ENCODE measurements at places on chromosomes 2 and 18.

DNA sequence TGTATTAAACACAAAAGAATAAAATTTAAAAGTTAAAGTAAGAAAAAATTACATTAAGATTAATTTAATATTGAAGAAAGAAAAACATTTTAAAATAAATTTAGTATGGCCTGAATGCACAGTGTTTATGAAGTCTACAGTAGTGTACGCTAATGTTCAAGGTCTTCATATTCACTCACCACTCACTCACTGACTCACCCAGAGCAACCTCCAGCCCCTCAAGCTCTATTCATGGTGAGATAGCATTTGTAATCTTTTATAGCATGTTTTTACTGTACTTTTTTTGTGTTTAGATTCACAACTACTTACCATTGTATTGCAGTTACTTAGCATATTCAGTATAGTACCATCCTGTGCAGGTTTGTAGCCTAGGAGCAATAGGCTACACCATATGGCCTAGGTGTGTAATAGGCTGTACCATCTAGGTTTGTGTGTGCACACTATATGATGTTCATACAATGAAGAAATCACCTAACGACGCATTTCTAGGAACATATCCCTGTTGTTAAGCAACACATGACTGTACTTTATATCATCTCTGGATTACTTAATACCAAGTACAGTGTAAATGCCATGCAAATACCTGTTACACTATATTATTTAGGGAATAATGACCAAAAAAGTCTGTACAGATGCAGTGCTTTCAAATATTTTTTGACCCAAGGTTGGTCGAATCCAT lies 144.0 kb upstream of the IL1R2 start:
- no peak for DNase-seq

DNA sequence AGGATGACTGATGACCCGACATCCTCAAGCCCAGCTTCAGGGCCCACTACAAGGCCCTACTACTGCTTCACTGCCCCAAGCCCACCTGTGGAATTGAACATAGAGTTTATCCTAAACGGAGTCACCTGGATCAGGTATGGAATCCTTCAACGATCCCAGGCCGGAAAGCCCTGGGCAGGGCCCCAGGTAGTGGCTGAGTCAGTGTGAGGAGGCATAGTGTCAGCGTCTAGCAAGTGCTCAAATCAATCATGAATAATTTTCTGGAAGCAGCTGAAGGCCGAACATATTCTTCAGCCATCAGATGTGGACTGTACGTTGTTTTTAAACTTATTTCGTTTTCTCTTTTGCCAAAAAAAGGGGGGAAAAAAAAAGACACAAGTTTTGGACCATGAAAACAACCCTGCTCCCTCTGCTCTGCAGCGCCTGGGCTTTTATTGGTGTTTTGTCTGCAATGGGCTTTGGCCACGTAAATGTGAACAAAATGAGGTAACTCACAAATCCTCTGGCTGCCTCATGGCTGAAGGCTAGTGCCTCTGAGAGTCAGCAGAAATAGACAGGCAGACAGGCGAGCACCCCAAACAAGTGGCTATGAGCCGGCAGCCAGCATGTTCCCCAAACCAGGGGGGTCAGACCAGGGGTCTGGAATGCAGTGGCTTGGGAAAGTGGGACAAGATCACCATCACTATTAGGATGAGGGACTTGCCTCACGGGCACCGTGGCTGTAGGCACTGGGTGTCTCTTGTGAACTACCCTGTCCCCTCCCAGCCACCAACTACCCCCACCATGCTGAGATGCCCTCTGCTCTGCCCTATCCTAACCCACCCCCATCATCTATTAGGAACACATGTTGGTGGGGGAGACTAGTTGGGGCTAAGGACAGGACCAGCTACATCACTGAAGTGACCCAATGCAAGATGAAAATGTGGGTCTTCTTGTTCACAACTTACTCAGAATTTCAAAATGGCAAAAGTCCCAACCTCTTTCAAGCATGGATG lies 51.4 kb downstream of the TTC32 start:
- DNase-seq = no peak

GRCh38 chr2:48601349-48601748 lies 16.3 kb upstream of the GTF2A1L start:
- no peak for DNase-seq

DNA sequence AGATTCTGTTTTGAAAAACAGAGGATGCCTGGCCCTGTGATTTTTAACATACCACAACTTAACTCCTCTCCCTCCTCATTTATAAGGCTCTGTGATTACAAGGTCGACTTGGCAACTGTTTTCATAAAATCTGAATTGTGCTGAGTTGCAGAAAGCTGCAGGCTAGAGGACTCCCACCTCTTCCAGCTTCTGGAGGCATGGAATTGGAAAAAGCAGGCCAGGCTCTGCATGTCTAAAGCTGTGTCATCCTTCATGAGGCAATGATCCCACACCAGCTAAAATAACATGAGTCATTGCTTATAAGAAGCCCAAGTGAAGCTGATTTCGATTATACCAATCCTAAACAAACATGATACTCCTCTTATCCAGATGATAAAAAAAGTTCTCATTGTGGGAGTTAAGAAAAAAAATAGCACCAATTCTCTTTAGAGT lies 11.7 kb downstream of the ARHGAP28 start:
- no peak for DNase-seq

GRCh38 chr2:239640676-239641578 lies 240.1 kb upstream of the HDAC4 start:
- DNase-seq = no peak

- DNase-seq = no peak
These were observed 51.7 kb downstream of the MYO5B start for GRCh38 chr18:50143294-50143693.

- DNase-seq = no peak
These were observed 20.3 kb downstream of the TBR1 start for GRCh38 chr2:161436411-161436810.

DNA sequence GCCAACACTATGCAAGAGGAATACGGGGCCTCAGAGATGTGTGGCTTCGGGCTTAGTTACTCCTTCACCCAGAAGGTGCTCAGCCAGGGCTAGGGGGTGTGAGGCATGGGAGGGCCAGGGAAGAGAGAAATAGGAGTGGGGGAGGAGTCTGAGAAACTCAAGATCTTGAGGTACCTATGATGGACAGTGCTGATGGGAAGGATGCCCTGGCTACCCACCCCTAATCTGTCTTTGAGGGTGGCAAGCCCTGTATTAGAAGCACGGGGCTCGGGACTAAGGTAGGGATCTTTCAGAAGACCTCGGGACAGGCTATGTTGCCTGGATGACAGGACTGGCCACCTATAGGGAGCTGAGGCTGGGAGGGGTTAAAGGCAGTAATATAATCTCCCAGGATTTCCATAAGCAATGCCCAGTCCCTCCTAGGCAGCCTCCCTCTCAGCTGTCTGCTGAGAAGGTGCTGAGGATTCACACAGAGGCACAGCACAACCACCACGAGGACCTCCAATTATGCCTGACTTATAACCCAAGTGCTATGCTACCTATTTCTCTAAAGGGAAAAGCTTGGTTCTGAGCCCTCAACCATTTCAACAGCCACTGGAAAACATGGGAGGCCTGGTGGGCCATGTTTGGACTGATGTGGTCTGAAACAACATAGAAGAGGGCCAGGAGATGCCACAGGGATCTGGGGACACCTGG lies 23.3 kb downstream of the MTHFD2 start:
- no peak for DNase-seq

GRCh38 chr2:63049211-63049969 lies 1.2 kb upstream of the OTX1 start:
- no peak for DNase-seq

DNA sequence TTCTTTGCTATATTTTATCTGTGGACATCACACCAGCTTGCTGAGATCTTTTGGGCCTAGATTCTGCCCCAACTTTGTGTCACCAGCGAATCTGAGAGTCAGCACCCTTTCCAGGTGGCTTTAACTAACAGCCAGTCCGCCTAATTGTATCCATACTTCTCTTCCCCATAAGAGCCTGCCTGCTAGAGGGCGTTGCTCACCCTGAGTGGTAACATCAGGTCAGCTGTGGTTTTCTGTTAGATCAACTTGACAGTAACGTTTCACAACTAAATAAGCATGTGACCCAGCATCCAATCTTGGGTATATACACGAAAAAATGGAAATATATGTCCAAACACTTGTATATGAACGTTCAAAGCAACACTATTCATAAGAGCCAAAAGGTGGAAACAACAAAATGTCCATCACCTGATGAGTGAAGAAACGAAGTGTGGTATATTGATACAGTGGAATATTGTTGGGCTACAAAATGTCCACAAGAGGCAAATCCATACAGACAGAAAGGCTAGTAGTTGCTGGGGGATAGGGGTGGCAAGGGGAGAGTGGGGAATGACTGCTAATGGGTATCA lies 24.9 kb downstream of the EFHD1 start:
- no peak for DNase-seq

DNA sequence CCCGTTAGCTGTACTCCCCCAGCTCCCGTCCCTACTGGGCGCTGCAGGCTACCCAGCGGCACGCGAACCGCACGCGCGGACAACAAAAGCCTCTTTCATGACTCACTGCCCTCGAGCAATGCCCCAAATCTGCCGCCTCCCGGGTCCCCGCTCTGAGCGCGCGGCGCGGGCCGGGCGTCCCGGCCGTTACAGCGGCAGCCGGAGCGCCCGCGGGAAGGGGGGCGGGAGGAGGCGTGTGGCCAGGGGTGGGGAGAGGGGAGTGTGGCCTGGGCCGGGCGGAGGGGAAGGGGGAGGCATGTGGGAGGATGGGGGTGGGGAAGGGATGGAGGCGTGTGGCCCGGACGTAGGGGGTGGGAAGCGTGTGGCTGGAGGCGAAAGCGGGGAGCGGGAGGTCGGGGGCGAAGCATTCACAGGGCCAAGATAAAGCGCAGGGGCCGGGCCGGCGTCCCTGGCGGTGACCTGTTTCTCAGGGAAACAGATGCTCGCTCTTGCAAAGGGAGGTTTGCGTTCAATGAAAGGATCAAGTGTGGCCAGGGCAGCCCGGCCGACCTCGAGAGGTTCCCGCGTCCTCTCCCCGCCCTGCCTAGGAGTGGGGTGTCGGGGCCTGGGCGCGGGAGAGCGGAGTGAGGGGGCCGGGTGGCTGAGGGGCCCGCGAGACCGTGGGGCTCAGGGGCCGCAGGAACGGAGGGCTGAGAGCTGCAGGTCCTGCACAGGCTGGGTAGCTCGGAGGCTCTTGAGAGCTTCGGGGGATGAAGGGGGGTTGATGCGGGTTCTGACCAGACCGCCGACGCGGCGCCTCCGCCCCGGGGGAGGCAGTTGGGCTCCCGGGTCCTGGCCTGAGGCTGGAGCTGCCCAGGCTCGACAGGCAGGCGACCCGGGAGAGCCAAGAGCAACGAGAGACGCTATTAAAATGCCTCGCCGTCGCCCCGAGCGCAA lies 3.5 kb upstream of the NEUROD1 start:
- no peak for DNase-seq

DNA sequence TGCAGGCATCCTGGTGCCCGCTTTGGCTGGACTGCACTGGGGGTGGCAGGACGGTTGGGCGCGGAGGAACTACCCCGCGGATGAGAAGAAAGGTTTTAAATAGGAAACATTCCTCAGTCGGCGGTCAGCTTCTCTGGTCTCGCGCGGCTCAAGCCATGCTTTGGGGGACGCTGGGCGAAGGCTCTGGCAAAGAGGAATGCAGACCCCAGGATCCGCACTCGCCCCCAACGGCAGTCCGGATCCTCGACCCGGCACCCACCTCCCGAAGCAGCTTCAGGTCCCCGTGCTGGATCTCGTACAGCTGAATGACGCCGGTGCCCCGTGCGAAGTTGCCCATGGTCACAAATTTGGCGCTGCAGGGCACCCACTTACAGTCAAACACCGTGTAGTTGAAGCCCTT lies 686 bp upstream of the PNO1 start:
- DNase-seq = no peak

DNA sequence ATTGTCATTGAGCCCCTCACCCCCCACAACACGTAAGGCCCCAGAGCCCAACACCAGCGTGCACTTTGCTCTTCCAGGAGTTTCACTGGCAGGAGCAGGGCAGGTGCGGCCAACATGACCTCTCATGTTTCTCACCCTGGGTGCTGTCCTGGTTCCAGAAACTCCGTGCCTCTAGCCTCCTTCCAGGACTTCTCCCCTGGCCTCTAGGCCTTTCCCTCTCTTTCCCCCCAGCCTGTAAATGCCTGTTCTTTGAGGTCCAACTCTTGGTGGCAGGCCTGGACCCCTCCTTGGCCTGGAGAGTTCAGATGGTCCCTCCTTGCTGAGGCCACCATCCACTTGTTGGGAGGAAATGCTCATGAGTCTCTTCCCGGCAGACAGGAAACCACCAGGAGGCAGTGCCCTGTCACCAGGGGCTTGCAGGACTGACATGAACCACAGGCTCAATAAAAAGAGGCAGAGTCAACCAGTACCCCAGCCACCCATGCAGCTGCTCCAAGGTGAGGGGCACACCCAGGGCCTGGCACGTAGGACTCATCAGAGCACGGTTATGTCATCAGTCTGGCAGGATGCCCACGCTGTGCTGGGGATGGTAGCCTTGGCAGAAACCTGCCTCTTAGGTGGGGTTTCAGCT lies 1.5 kb downstream of the MALL start:
- DNase-seq = no peak

DNA sequence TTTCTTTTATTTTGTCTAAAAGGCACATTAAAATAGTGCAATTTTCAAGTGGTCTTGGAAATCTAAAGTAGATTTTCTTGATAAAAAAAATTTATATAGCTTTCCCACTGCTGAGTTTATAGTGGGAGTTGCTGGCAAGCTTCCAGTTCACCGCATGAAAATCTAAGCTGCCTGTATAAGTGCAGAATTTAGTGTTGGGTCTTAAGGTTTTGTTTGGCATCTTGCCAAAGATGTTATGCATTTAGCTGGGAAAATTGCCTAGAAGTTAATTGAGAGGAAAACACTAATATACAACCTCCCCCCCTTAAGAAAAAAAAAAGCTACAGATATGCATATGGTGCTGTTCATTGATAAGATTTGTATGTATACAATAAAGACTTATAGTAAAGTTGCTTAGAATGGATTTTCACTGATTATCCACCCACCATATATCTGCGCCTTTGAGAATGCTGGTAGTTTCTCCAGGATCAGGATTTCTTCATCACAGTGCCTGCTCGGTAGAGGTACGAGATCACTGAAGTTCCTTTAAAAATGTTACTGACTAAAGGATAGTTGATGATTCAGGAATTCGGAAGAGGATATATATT lies 803.2 kb upstream of the POU3F3 start:
- DNase-seq = no peak

GRCh38 chr2:27431395-27431794 lies 3.0 kb downstream of the NRBP1 start:
- DNase-seq = no peak

- DNase-seq = no peak
These were observed 50.4 kb upstream of the CYRIA start for GRCh38 chr2:16716024-16716423.

- DNase-seq = no peak
These were observed 158.5 kb upstream of the ALKAL2 start for GRCh38 chr2:446303-446874.

DNA sequence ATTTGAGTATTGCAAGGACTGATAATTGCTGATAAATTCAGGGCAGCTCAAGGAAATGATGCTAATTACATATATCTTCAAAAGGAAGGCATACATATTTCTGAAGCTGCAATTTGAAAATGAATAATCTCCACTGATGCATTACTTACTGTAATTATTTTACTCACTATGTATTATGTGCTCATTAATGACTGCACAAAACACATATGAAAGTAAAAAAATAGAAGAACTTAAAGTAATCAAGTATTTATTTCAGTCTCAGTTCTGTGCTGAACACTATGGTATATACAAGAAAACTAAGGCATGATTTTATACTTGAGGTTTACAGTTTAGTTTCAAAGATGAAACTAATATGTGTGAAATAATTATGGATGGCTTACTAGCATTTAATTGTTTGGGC lies 9.3 kb downstream of the ACTR3 start:
- DNase-seq = no peak

Data from CD4-positive, alpha-beta T cell treated with Interleukin-15 for 1 hour (primary cell).